ENCODE measurements at places on chromosomes 5 and 9. TPM values are rescaled to one million over a fixed set of nuclear protein-coding genes. Genes with fewer than 3 reads are reported as not detected.

Gene ASB6
- total RNA-seq: 15.4 TPM

Gene ADRB2
- total RNA-seq: 53.9 TPM

Gene GABRB2
- total RNA-seq: 1.5 TPM

Gene ATP6V1G1
- total RNA-seq: 180 TPM

Gene KCNMB1
- total RNA-seq: 1.3 TPM

Gene PCDHA1
- not detected for total RNA-seq

Gene ORM2
- total RNA-seq: not detected

Gene DHX29
- total RNA-seq: 23.9 TPM

Gene IZUMO3
- not detected for total RNA-seq

Gene SLC34A1
- not detected for total RNA-seq

Gene FRMD3
- 5.6 TPM for total RNA-seq

Gene DRD1
- total RNA-seq: 0.79 TPM

Gene TAS2R1
- total RNA-seq: not detected

Gene IL9
- total RNA-seq: not detected

Gene CDKN2B-AS1
- total RNA-seq: 1.3 TPM

Gene LCP2
- total RNA-seq: 43.0 TPM

Gene C1QTNF3
- total RNA-seq: 7.6 TPM

Gene ENDOG
- 20.6 TPM for total RNA-seq

Gene PCA3
- not detected for total RNA-seq

Gene FOXE1
- total RNA-seq: not detected

Gene HTR4
- not detected for total RNA-seq

Gene SMC2
- 9.8 TPM for total RNA-seq

Gene DBH
- total RNA-seq: not detected

Gene TSSK1B
- not detected for total RNA-seq

Gene PLCXD3
- 2.9 TPM for total RNA-seq

Gene MEGF10
- total RNA-seq: 0.17 TPM

Gene TRIM7
- total RNA-seq: 2.7 TPM

Gene CDH6
- 3.5 TPM for total RNA-seq

Gene NIM1K
- total RNA-seq: 1.8 TPM

Gene OR1Q1
- not detected for total RNA-seq

Gene PCDHGC5
- total RNA-seq: 0.83 TPM

Gene IFNE
- total RNA-seq: not detected

Gene CTSV
- 0.67 TPM for total RNA-seq

Gene PCDHGA3
- total RNA-seq: 2.1 TPM

Gene TAF11L10
- not detected for total RNA-seq

Gene SV2C
- total RNA-seq: 0.15 TPM

Gene PCDHAC2
- total RNA-seq: 18.1 TPM

Gene QRFP
- not detected for total RNA-seq

Gene EGR1
- 112 TPM for total RNA-seq

Gene MEF2C
- 20.5 TPM for total RNA-seq

Gene HOMER1
- 7.8 TPM for total RNA-seq

Gene LCN9
- not detected for total RNA-seq

Gene ADAMTS2
- 23.9 TPM for total RNA-seq

Gene ST8SIA4
- 14.5 TPM for total RNA-seq

Gene PCDHB6
- 0.77 TPM for total RNA-seq

Gene CTNND2
- total RNA-seq: 12.4 TPM

Gene GPR150
- total RNA-seq: not detected

Gene ZNF454
- 2.5 TPM for total RNA-seq

Gene PCDHGB6
- 5.2 TPM for total RNA-seq

Gene PIK3R1
- total RNA-seq: 73.3 TPM

Gene PCDHAC1
- 6.3 TPM for total RNA-seq

Gene BTNL3
- total RNA-seq: 0.79 TPM

Gene ADRA1B
- 4.0 TPM for total RNA-seq

Gene GABRA1
- not detected for total RNA-seq

Gene GRM6
- not detected for total RNA-seq

Gene PCDHGA8
- 2.6 TPM for total RNA-seq

All from upper lobe of left lung (tissue), 6 donors.